ENCODE measurements at places on chromosomes 13 and 19.

DNA sequence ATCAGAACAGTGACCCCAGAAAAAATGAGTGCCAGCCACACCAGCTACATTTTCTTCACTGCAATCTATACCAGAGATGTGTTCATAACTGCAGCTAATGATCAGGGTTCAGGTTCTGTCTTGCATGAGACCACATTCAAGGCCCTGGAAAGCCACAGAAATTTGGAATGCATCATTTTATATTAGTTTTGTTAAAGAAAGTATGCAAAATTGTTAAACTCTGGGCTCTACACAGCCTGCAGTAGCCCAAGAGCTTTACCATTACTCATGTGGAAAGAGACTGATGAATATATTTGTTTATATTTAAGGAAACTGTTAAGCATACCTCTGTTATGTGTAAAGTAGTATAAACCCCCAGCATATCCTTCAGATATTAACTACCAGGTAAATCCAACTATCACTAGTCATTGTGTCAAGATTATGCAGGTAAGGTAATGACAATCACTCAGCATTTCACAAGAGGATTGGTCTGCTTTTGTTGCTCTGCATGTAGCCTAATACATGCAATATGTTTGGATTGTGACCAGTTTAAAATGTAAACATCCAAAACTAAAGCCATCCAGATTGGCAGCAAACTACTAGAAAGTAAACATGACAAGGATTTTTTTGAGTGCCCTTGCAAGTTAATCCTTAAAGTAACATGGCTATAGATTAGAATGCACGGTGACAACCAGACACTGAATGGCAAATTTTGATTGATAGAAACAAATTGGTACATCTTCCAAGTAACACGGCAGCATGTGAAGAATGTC is 429.1 kb upstream of the ARGLU1 start:
- no peak for DNase-seq

GRCh38 chr13:40231311-40231710 is 435.1 kb downstream of the FOXO1 start:
- no peak for DNase-seq

- DNase-seq = no peak
Measured at GRCh38 chr19:11401808-11402543, 17.1 kb downstream of the RGL3 start.

DNA sequence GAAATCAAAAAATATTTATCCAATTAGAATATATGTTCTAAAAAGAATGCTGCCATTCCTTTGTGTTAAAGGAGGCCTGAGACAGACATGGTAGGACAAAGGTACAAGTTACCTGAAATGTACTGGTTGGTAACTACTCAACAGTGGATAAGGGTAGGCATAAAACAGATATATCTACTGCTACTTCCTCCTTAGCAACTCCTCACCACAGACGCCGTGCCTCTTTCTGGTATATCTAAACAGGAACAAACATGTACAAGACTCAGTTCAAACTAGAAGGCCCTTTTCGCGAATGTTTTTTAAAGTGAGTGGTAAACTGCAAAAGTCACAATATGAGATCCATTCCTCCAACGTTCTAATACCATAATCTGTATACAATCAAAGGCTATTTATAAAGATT is 86.9 kb downstream of the TBC1D4 start:
- DNase-seq = no peak

GRCh38 chr13:45048890-45049407 is 59.6 kb downstream of the GPALPP1 start:
- no peak for DNase-seq

DNA sequence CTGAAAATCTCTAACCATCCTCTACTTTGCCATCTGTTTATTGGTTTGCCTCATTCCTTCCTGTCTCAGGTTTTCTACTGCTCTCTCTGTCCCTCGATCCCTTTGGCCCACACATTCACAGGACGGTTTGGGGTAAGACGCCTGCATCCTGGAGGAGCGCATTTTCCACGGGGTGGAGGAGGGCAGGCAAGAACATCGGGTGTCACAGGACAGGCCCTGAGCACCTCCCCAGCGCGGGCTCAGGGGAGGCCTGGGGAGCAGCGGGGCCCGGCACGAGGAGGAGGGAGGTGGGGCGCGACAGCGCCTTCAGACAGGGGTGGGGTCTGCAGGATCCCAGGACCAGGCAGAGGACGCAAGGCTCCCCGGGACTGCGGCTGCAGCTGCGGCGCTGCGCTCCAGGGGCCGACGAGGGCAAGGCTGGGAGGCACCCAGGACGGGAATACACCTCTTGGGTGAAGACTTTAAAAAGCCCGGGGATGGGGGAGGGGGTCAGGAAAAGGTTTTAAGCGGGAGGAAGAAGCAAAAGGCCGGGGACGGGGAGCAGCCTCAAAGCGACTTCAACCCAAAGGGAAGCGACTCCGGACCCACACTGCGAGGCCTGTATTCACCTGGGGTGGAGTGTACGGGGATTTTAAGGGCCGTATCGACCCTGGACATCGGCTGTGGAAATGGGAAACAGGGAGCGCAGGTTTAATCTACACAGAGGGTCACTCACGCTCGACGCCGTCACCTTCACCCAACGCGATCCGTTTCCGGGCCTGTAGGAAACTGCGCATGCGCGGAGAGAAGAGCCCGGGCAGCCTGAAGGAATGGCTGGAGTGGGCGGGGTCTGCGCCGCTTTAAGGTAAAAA is at the start of gene ZNF415:
TSS of gene ZNF415 (minus strand) at position 770 of the 851 bp plus-strand sequence. CDS start 10,234 bp downstream, outside the sequence.
- peak; percentile 21 for DNase-seq

DNA sequence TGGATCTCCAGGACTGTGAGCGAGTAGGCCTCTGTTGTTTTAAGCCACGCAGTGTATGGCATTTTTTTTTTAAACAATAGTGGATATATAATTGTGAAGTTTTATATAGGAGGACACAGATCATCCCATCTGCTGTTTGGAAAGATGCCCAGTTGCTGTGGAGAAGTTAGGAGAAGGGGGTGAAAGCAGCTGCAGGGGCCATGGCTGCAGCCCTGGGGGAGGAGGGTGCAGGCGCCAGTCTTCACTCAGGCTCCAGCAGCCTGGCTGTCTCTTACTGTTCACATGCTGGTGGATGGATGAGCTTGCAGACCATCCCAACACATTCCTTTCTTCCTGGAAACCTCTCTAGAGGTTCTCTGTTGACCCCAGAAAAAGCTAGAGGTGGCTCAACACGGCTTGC is 242.3 kb downstream of the TEX29 start:
- DNase-seq = no peak

DNA sequence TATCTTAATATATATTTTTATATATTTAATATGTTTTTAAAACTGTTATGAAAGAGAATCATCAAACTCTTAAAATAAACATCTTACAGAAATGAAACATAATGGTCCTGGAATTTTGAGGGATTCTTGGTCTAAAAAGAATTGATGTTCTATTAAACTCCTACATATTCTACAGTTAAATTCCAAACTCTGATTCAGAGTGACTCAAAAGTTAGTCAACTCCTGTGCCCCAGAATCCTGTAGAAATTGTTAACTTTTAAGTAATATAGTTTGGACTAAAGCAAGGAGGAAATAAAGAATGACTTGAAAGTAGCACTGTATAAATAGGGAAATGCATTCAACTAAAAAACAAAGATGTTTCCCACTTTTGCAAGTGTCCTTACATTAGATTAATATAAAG is 47.7 kb downstream of the FNDC3A start:
- DNase-seq = no peak

GRCh38 chr13:111161601-111162600 is 46.8 kb downstream of the ARHGEF7 start:
- DNase-seq = no peak

- DNase-seq = no peak
Measured at GRCh38 chr13:45015300-45015699, 26.0 kb downstream of the GPALPP1 start.

GRCh38 chr13:106942563-106942962 is 374.6 kb upstream of the ARGLU1 start:
- no peak for DNase-seq

- no peak for DNase-seq
Measured at GRCh38 chr19:50573741-50574461, 5.7 kb upstream of the LRRC4B start.

- DNase-seq = no peak
Measured at GRCh38 chr19:46618670-46619231, 6.1 kb downstream of the PTGIR start.

DNA sequence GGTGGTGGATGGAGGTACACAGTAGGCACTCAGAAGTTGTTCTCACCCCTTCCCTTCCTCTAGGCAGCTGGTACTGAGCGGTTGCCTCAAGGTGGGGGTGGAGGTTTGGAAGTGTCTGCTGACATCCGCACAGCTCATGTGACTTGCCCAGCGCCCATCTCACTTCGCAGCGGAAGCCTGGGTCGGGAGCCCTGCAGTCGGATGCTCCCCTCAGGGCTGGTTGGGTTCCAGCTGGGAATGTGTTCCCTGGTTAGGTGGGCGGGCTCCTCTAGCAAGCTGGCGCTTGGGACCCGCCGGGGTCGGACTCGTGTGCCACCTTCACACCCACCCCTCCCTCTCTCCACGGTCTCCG is 10.2 kb downstream of the PPP1R37 start:
- no peak for DNase-seq

GRCh38 chr19:50465986-50466705 is 10.2 kb upstream of the EMC10 start:
- no peak for DNase-seq

- DNase-seq = no peak
Measured at GRCh38 chr19:11767633-11768133, 883 bp downstream of the ZNF441 start.

DNA sequence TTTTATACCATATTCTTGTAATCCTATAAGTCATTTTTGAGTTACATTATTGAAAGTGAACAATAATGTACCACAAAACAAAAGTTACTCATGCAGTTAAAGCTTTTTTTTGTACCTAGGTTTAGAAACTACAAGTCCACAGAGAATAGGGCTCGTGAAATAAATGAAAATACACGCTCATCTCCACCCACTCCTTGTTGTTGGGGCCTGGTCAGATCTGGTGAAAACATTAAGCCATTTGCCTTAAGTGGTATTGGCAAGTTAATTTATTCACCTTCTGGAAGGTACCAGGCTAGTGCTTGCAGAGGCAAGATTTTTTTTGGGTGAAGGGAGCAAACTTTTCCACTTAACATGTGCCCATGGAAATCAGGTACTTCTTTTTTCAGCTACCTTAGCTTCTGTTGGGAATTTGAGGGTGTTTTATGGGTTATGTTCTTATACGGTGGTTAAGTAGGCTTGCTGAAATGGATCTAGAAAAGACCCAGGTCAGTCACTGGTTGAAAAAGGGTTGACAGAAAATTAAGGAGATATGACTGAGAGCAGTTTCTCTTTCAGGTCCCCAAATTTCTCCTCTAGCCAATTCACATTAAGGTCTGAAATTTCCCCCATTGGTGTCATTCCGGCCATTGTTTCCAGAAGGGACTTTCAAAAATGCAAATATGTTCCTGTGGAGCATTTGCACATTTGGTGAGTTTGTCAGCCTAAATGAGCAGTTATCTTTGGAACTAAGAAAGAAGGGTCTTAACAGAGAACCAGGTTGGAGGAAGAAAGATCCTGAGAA is 143.3 kb downstream of the KCNRG start:
- no peak for DNase-seq

GRCh38 chr19:48502350-48503018 is 9.2 kb downstream of the LMTK3 start:
- no peak for DNase-seq

GRCh38 chr13:109880371-109881346 is 94.3 kb upstream of the IRS2 start:
- DNase-seq = no peak

GRCh38 chr13:75836441-75836840 is 200.3 kb downstream of the LMO7 start:
- no peak for DNase-seq

- no peak for DNase-seq
Measured at GRCh38 chr13:38308736-38309135, 40.9 kb upstream of the UFM1 start.

- DNase-seq = no peak
Measured at GRCh38 chr19:35767288-35768081, 7.9 kb upstream of the ARHGAP33 start.

- DNase-seq = no peak
Measured at GRCh38 chr19:13430790-13431582, 75.3 kb downstream of the CACNA1A start.

DNA sequence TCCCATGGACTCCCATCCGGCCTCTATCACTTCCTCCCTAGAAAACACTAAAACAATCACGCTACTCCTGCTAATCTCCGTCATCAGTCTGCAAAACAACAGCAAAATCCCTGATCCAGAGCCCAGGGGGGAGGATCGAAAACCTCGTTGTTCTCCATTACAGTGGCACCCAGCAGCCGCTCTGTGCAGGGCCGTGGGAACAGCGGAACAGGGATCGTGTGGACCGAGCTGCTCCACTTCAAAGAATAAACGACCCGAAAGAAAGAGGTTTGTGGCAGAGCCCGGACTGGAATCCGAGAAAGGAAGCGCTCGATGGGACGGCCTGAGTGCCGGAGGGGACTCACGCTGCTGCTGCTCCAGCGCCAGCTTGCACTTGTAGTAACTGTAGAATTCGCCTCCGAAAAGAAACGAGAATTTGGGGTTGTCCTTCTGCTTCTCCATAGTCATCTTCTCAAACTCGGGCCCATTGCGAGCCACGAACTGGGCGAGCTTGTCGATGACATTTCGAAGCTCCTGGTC is 652 bp downstream of the CHERP start:
- DNase-seq = no peak

DNA sequence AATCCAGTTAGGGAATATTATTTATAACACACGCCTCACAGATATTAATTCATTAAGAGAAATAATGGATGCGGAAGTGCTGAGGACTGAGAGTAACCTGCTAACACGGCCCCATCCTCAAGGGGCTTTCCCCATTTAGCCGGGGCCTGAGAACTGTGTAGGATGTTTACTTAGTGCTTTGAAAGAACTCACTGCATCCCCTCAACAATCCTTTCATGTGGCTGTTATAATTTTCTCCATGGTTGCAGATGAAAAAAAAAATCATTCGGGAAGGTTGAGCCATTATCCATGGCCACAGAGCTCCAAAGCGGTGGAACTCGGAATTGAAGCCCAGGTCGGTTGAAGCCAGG is 98.2 kb downstream of the ING1 start:
- DNase-seq = no peak
